Muscle of back (tissue), 13 donors: ENCODE measurements at places on chromosomes 3 and 15.

DNA sequence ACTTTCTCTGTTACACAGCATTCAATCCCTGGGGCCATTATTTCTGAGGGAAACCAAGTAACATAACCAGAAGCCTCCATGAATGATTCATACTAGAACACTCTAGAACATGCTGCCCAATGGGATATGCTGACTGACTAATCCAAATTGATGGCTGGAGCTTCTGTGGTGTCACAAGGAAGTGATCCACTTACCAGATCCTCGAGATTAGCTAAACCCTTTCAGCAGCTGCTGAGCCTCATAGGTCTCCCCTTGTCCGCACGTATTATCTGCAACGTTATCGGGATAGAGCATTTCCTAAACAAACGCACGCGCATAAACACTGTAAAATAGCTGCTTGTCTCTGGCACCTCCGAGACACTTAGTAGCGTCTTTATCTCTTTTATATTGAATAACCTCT lies 61.2 kb upstream of the PROK2 start:
- DNase-seq: no peak

- no peak for DNase-seq
Observed at GRCh38 chr3:122598556-122598955, 21.1 kb downstream of the PARP15 start.

GRCh38 chr3:129867506-129868124 lies 25.9 kb downstream of the TMCC1 start:
- DNase-seq: no peak

DNA sequence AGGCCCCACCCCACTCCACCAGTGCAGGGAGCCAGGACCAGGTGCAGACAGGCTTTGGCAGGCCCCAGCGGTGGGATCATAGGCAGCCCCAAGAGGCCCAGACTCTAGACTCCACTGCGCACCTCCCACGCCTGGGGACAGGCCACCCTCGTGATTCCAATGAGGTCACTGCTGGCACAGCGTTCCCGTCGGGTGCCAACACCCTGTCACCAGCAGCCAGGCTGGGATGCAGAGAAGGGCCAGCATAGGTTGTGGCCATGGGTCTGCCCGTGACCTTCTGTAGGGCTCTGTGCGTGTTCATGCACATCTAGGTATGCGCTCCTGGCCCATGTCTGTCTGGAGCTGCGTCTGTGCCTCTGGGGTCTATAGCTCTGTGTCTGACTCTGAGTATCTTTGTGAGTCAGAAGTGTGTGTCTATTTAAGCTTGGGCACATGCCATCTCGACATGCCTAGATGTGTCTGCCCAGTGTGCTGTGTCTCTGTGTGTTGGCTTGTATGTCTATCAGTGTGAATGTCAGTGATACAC lies 13.0 kb downstream of the VIPR1 start:
- no peak for DNase-seq

GRCh38 chr3:53900666-53901331 lies 9.1 kb upstream of the SELENOK start:
- no peak for DNase-seq

DNA sequence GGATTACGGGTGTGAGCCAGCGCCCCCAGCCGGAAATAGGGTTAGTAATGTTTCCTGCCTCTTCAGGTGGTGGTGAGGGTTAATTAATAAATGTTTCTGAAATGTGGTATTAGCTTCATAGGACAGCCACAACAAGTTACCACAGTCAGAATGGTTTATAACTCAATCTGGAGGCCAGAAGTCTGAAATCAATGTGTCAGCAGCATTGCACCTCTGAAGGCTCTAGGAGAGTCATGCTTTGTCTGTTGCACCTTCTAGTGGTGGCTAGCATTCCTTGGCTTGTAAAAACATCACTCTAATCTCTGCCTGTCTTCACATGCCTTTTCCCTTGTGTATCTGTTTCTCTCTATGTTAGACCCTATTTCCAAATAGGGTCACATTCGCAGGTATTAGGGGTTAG lies 7.8 kb upstream of the RPSA start:
- DNase-seq: no peak

DNA sequence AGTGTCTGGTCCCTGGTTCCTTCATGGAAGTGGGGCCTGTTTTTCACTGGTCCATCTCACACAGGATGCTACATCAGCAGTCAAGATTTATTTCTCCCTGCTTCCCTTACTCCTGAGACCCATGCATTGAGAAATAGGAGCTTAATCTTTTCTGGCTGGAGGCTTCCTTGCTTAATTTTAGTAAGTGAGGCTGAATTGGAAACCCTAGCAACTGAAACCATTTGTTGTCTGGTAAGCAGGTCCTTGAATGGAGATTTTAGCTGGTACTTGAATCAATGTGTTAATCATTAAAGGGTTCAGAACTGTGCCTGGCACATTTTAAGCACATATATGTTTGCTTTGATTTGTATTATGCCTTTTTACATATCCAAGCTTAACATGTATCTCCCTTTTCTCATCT lies 20.2 kb upstream of the MEF2A start:
- no peak for DNase-seq

DNA sequence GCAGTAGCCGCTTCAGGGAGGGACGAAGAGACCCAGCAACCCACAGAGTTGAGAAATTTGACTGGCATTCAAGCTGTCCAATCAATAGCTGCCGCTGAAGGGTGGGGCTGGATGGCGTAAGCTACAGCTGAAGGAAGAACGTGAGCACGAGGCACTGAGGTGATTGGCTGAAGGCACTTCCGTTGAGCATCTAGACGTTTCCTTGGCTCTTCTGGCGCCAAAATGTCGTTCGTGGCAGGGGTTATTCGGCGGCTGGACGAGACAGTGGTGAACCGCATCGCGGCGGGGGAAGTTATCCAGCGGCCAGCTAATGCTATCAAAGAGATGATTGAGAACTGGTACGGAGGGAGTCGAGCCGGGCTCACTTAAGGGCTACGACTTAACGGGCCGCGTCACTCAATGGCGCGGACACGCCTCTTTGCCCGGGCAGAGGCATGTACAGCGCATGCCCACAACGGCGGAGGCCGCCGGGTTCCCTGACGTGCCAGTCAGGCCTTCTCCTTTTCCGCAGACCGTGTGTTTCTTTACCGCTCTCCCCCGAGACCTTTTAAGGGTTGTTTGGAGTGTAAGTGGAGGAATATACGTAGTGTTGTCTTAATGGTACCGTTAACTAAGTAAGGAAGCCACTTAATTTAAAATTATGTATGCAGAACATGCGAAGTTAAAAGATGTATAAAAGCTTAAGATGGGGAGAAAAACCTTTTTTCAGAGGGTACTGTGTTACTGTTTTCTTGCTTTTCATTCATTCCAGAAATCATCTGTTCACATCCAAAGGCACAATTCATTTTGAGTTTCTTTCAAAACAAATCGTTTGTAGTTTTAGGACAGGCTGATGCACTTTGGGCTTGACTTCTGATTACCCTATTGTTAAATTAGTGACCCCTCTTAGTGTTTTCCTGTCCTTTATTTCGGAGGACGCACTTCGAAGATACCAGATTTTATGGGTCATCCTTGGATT lies at the start of gene MLH1:
MLH1 (plus strand) TSS at position 193 of the 958 bp plus-strand sequence; CDS start at position 223, 30 bp downstream.
- DNase-seq: peak; percentile 96

- DNase-seq: no peak
Observed at GRCh38 chr15:75641179-75641503, 1.1 kb upstream of the IMP3 start.

DNA sequence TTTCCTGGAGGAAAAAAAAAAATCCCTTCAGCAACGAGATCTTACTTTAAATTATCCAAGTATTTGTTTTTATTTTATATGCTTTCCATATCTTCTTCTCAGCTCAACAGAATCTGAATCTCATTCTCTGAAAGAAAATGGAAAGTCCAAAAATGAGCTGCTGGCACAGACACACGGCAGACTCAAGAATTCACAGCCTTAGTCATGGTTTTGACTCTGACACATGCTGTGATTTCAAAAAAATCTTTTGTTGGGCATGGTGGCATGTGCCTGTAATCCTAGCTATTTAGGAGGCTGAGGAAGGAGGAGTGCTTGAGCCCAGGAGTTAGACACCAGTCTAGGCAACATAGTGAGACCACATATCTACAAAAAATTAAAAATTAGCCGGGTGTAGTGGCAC lies 565.0 kb downstream of the MAGI1 start:
- DNase-seq: no peak

DNA sequence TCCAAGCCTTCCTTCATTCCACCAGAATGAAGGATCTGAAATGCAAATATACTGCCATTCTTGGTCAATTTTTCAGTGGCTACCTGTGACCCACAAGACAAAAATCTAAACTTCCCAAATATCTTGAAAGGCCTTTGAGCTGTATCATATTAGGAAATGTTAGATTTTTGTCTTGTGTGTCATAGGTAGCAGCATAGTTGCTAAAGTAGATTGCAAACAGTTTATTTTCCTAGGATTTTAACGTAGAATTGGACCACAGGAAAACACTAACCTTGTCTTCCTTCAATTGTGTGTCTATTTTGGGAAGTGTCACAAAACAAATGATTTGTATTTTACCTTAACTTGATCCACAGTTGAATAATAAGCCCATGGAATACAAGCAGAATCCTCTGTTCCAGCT lies 42.4 kb downstream of the CP start:
- DNase-seq: peak; percentile 49

DNA sequence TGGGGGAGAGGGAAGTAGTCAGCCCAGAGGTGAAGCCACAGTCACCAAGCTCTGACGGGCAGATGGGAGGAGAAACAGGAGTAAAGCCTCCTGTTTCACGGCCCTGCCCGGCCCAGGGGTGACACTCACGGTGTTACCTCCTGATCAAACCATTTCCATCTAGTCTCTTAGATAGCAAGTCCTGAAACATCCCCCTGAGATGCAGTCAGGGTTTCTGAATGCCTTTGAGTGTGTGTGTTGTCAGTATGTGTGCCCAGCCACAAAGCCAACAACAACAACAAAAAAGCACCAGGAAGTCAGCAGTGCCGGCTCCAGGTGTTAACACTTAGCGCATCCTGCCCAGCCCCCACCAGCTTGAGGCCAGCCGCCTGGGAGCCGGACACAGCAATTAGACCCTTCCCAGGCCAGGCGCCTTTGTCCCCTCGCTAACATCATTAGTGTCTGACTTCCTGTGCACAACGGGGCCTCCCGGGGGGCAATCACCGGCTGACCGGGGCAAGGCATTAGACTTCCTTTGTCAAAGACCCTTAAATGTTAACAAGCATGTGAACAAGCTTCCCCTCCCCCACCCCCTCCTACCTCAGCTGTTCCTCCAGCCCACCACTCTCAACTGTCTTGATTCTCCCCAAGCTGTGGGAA lies 34.5 kb downstream of the IL17RD start:
- no peak for DNase-seq

GRCh38 chr3:122021811-122022401 lies at the start of gene ILDR1:
TSS of gene ILDR1 (minus strand) at chr3:122022247. CDS start at chr3:122022077, 170 bp downstream.
- DNase-seq: no peak

GRCh38 chr3:72630327-72630968 lies 217.8 kb downstream of the SHQ1 start:
- DNase-seq: peak; percentile 62

- DNase-seq: no peak
Observed at GRCh38 chr3:47323431-47324277, 40.9 kb downstream of the KLHL18 start.

GRCh38 chr3:9102240-9102981 lies 139.1 kb upstream of the RAD18 start:
- DNase-seq: peak; percentile 59
